Midbrain (tissue), 1 donor: ENCODE measurements at places on chromosomes 1 and 21.

GRCh38 chr1:103243481-103243880, 135.2 kb upstream of the COL11A1 start:
- no peak for DNase-seq

DNA sequence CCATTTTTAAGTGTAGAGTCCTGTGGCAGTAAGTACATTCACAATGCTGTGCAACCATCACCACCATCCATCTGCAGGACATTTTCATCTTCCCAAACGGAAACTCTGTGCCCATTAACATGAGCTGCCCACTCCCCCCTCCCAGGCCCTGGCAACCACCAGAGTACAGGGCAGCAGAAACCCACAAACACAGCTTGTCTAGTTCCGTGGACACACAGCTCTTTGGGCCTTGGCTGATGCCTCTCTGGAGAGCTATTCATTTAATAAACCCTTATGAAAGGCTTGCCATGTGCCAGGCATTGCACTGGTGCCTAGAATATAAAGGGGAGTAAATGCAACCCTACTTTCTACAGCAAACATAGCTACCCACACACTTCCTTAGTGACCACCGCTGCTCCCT, 28.0 kb downstream of the STUM start:
- DNase-seq = no peak

GRCh38 chr1:233320023-233320422, 7.5 kb upstream of the MAP3K21 start:
- DNase-seq = no peak

GRCh38 chr1:218765753-218766152, 407.9 kb upstream of the LYPLAL1 start:
- DNase-seq = no peak

GRCh38 chr1:208433086-208433485, 188.9 kb upstream of the PLXNA2 start:
- DNase-seq = no peak

DNA sequence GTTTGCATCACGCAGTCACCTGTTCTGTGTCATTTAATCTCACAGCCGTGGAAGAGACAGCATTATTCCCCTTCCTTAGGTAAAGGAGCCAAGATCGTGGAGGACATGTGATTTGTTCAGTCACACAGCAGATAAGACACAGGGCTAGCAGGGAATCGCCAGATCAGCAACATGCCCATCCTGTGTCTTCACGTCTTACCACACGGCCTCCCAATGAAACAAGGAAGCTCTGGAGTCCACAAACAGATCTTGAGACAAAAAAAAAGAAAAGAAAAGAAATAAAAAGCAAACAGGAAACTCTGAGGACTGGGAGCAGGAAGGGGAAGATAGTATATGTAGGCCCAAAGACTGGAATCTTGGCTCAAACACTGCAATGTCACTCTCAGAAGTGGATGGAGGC, 155.3 kb downstream of the ADSS2 start:
- no peak for DNase-seq

- DNase-seq = no peak
Measured at GRCh38 chr1:192160196-192160595, 1.9 kb downstream of the RGS18 start.

DNA sequence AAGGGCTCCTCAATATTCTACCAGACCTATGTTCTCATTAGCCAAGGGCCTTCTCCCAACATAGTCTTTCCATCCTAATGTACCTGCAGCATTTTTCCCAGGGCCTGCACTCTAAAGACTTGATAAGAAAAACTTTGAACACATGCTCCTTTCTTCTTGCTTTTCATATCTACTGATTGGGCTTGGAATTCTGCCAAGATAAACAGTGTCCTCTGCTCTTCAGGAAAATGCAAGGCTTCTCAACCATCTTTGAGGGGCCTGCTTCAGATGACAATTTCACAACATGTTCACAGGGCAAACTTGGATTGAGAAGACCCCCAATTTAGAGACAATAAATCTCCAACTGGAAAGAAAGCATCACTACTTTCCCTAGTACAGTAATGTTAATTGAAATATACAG, 25.8 kb upstream of the PPT1 start:
- DNase-seq = no peak
